ENCODE measurements at places on chromosomes 3 and 15.

GRCh38 chr3:32076566-32076965 is 29.9 kb upstream of the GPD1L start:
- DNase-seq = peak; percentile 72

GRCh38 chr3:191051037-191051436 is 148.0 kb upstream of the OSTN start:
- DNase-seq = no peak

- no peak for DNase-seq
These were observed 38.9 kb upstream of the IREB2 start for GRCh38 chr15:78399091-78399490.

- DNase-seq = peak; percentile 50
These were observed 135.0 kb upstream of the DPH6 start for GRCh38 chr15:35680951-35681350.

DNA sequence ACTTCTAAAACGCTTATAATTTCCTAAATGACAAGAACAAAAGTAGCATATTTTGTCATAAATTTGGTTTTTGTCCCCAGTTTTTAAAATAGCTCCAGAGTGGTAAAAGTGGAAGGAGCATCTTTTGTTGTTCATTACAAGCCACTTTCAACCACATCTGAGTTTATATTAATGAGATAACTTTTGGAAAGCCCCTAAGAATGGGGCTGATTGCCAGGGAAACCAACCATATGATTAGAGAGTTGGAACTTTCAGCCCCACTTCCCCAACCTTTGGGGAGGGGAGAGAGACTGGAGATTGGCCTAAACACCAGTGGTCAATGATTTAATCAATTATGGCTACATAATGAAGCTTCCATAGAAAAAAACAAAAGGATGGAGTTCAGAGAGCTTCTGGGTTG is 57.4 kb downstream of the CPA3 start:
- no peak for DNase-seq

GRCh38 chr15:90918835-90919234 is 13.5 kb downstream of the HDDC3 start:
- DNase-seq = no peak

DNA sequence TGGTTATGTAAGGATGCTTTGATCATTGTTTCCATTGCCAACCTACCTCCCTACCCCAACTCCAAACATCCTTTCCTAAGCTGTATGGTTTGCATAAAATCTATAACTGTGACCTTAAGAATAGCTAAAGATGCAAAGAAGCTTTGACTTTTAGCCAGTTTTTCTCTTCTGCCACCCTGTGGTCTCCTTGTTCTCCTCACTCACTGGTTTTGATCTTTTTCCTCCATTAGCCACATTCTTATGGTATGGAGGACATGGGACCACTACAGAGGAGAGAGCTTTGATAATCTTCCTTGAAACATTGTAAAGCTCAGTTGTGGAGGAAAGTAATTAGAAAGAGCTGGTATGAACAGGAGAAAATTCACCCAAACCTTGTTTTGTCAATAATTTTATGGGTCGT is 115.9 kb downstream of the NEK11 start:
- DNase-seq = peak; percentile 8

GRCh38 chr3:126372413-126373145 is 15.4 kb upstream of the KLF15 start:
- DNase-seq = no peak

- DNase-seq = no peak
These were observed 219.8 kb downstream of the FMN1 start for GRCh38 chr15:32974691-32975090.

- no peak for DNase-seq
These were observed 1.3 kb upstream of the TRIP4 start for GRCh38 chr15:64386291-64386690.

- DNase-seq = peak; percentile 94
These were observed 48.3 kb upstream of the TRIM42 start for GRCh38 chr3:140629357-140630137.

- peak; percentile 62 for DNase-seq
These were observed at the start of gene WNT5A for GRCh38 chr3:55486857-55487380. WNT5A (minus strand) TSS chr3:55487306; CDS start chr3:55486985, 321 bp downstream.

- DNase-seq = no peak
These were observed 51.9 kb downstream of the ARRDC4 start for GRCh38 chr15:98012354-98012753.

GRCh38 chr3:17039594-17039993 is 154.8 kb downstream of the PLCL2 start:
- DNase-seq = peak; percentile 95

DNA sequence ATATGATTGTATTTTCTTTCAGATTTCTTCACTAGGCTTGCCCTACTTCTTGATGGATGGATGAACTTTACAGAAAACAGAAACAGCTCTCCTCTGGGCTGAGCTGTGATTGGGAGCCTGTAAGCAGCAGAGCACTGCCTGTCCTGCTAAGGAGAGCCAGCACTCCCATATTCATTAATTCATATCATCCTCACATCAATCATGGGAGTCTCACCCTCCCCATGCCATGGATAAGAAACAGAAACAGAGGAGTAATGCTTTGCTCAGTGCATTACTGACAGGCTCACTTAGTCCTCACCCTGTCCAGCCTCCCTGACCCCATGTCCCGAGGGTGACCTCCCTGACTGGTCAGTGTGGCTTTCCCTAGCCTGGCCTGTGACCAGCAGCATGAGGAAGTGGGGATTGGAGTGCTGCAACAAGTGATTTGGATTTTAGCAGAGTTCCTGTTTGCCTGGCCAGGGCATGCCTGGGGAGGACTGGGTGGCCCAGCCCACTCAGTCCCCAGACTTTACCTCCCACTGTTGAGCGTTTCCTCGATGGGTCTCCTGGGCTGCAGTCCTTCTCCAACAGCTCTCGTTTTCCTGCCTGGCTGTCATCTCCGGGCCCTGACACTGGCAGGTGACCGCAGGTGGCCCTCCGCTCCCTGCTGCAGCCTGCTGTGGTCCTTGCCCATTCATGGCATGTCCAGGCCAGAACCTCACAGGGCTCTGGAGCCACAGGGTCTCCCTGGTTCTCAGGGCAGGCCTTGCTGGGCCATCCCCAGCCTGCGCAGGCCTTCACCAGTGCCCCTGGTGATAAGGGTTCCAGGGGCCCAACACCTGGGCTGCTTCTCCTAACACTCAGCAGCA is 1.3 kb upstream of the TMIE start:
- no peak for DNase-seq

DNA sequence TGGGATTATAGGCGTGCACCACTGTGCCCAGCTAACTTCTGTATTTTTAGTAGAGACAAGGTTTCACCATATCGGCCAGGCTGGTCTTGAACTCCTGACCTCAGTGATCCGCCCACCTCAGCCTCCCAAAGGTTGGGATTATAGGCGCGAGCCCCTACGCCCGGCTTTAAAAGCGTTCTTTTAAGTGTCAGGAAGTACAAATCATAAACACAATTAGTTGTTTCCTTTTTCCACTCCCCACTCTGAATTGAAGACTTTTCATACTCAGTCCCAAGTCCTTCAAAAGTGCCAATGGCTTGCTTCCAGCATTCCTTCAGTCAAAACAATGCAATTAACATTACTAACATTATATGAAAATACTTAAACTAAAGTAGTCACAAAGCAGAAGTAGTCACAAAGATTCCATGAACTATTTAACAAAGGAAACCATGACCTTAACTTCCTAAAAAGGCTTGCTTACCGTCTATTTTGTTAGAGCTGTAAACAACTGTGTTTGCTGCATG is 8.1 kb downstream of the WDR82 start:
- DNase-seq = no peak

- no peak for DNase-seq
These were observed 588.0 kb downstream of the SQOR start for GRCh38 chr15:46222826-46223225.

DNA sequence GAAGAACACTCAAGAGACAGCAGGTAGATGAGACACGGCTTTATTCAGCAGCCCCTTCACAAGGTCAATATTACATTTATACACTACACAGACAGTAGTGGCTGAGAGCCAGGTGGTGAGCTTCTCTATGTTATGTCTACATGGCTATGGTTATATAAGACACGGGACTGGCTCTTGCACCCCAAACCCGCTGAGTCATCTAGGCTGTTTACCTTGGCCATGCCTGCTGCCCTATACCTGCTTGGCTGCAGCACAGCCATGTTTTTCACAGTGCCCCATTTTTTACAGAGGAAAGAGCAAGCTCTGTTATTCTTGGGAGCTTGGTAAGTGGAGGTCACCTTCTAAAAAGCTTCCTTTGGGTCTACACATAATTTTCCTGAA is 231.6 kb downstream of the IGSF11 start:
- DNase-seq = no peak

DNA sequence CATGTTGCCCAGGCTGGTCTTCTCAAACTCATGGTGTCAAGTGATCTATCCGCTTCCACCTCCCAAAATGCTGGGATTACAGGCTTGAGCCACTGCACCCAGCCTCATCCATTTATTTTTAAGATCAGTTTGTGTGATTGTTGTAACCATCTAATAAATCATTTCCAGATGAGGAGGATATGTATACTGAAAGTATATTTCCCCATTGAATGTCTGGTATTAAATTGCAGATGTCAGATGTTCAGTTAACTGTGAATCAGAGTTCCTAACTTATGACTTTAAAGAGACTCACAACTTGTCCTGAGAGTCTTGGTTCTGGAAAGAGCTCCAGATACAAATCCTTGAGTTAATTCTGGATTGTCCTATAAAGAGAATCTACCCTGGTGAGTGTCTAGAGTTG is 62.4 kb downstream of the TRIM71 start:
- no peak for DNase-seq

- no peak for DNase-seq
These were observed 468.6 kb downstream of the CNTN6 start for GRCh38 chr3:1561427-1561826.

- no peak for DNase-seq
These were observed 133.6 kb downstream of the GHSR start for GRCh38 chr3:172314591-172315160.

DNA sequence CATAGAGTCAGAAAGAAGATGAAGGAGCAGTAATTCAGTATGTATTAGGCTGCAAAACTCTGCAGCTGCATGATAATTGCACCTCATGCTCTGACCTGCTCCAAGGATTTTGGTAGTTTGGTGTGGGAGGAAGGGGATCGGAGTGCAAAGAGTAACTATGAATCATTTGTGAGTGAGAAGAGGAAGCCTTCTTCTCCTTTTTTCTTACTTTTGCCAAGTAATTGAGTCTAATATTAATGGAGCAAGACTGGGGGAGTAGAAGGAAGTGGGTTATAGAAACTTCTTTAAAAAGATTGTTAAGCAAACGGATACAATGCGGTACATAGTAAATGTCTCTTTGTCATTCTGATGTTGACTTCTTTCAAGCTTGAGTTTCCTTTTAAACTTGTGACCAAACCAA is 276.5 kb downstream of the EDEM1 start:
- DNase-seq = no peak

DNA sequence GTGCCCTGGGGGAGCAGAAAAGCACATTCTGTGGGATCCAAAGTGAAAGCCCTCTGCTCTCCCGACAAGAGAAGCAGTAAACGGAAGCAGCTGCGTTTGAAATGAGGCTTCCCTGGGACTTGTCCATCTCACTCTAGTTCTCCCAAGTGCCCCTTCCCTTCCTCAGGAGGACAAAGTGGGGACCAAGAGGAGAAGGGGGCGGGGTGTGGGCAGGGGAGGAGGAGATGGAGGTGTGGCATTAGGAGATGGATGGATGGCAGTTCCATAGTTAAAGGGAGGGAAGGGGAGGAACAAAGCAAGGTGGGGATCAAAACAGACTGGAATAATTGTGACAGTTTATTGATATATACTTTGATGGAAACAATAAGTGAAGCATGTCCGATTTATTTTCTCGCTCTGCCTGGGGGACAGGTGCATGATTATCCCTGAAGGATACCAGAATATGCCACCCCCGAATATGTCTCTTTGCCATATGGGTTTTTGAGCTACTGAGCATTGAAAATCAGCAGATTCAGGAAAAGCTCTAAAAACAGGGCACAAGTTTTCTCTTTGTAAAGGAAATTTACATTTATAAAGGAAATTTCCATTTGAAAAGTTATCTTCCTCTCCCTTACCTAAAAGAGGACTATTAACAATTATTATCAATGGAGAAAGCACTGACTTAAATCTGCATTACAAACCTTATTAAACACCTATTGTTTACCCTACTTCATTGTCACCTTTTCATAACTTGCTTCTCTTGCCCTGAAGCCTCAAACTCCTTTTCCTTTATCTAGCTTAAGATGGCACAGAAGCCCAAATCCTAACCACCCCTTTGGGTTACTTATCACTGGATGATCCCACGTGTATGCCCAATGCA is 58.9 kb upstream of the DAZL start:
- no peak for DNase-seq

GRCh38 chr3:61910732-61911131 is 349.4 kb downstream of the PTPRG start:
- no peak for DNase-seq

DNA sequence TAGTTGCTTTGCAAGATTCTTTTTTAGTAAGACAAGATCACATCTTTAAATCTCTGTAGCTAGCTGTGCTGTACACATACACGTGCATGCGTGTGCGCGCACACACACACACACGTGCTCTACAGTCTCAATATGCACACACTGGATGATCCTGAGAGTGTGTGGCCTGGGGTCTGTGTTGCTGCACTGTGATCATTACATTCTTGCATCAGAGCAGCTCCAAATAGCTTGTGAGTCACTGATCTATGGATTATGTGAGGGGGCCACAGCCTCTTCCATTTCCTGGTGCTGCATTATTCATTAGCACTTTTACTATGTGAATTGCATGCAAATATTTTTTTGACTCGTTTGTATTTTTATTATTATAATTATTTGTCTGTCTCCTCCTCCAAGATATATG is 34.6 kb downstream of the MCTP2 start:
- DNase-seq = no peak

DNA sequence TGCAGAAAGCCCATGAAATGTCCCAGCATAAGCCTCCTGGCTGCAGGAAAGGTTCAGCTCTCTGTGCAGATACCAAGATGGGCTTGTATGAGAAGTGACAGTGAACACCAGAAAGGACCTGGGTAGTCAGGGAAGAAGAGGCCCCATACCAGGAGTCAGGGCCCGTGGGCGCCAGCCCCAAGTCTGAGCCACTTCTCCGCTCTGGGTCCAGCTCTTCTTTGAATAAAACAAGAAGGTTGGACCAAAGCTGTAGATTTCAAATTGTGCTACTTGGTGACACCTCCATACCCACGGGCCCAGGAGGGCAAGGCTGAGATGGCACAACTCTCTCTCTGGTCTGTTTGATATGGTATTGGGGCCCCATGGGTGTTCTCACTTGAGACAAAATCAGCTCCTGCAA is 261.5 kb downstream of the UACA start:
- DNase-seq = no peak

GRCh38 chr3:136617198-136617597 is 135.0 kb downstream of the STAG1 start:
- no peak for DNase-seq

DNA sequence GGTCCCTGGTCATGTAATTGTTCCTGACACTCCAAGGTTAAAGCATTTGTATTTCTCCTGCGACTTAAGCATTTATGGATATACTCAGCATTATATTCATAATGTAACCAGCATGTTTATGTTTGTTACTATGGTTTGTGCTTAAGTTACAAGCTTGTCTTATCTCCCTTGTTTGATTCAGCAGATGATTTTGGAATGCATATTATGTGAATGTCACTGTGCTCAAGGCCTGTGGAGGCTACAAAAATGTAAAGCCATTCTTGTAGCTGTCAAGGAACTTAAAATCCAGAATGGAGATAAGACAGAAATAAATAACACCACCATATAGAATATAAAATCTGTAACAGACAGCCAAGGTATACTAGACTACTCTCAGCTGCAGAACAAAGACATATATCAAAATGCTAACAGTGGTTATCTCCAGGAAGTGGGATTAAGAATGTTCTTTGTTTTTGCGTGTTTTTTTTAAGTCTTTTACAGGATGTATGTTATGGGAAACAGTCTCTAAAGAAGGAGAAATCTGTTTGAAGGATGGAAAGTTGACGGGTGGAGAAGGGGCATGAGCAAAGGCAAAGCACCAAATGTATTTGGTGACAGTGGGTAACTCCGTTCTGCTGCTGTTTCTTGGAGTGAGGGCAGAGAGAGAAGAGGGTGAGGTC is 61.4 kb downstream of the IGF2BP2 start:
- peak; percentile 61 for DNase-seq
